Thoracic aorta (tissue), 2 donors: ENCODE measurements at places on chromosomes 2 and 18.

DNA sequence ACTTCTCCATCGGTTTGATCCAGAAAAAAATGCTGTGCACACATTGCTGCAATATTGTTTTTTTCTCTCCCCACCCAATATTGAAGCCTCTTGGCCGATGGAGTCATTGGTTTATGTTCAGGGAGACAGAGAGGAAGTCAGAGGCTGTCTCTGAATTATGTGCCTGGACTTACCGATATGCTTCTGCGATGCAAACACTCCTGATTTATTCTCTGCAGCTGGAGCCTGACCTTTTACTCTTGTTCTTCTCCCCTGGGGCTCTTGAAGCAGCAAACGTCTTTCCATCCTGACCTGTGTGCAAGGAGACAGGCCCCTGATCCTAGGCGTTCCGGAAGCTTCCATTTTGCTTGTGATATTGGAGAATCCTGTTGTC lies 99.6 kb downstream of the PTGR3 start:
- DNase-seq: no peak

- DNase-seq: no peak
Measured at GRCh38 chr2:242056785-242057184, 187.3 kb downstream of the RTP5 start.

- DNase-seq: no peak
Measured at GRCh38 chr2:35864141-35864540, 491.4 kb upstream of the CRIM1 start.

GRCh38 chr2:168490015-168490874 lies 34.2 kb downstream of the CERS6 start:
- DNase-seq: no peak

DNA sequence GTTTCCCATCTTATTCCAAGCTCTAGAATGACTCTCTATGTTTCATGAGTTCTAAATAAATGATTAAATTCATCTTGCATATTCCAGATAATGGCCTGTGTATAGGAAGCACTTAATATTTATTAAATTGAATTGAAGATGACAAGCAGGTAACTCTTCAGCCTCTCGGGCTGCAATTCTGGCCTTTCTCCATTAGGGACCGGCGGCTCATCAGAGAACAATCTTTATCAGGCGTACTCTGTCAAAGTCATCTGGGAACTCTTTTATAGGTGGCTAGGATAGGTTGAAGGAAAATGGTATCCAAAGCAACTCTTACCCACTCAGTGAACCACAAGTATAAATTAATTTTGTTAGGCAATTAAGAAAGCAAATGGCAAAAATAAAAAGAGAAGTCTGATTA lies 308.5 kb downstream of the NOL4 start:
- no peak for DNase-seq

GRCh38 chr18:21660078-21660477 lies 44.5 kb downstream of the ABHD3 start:
- DNase-seq: no peak

DNA sequence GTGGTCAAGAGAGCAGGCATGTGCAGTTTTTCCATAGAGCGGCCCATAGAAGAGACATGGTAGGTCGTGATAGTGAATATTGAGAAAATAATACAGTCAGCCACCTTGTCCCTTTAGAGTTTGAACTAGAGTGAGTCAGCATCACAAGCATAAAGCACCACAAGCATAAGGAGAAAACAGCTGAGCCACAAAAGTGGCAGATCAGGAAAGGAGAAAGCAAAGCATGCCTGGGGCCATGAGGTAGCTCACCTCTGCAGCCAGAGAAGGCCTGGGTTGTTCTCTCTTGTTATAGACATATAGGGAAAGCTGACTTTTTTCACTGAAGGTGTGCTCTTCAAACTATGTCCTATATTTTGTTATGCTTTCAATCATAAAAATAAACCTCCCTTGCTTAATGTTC lies 879.0 kb downstream of the DSC3 start:
- DNase-seq: no peak

GRCh38 chr2:98829581-98830270 lies 98.8 kb upstream of the MGAT4A start:
- DNase-seq: no peak

DNA sequence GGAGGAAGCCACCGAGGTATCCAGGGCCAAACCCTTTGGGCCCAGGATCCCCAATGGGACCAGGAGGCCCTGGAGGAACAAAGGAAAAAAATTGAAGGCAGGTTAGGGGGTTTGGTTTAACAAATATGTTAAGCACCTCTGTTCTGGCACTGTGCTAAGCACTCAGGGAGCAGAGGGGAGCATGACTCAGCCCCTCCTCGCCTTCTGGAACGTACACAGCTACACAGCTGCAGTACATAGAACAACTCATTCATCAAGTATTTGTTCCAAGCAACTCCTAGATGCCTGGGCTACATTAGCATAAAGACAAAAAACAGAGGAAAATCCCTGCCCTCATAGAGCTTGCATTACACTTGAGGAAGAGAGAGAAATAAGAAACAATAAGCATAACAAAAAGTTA lies 153.6 kb downstream of the COL4A4 start:
- DNase-seq: no peak

GRCh38 chr2:176147210-176147799 lies 4.0 kb upstream of the HOXD4 start:
- no peak for DNase-seq

- no peak for DNase-seq
Measured at GRCh38 chr2:185433824-185434223, 304.8 kb upstream of the FSIP2 start.

- DNase-seq: no peak
Measured at GRCh38 chr2:25697559-25698341, 24.4 kb upstream of the DTNB start.

DNA sequence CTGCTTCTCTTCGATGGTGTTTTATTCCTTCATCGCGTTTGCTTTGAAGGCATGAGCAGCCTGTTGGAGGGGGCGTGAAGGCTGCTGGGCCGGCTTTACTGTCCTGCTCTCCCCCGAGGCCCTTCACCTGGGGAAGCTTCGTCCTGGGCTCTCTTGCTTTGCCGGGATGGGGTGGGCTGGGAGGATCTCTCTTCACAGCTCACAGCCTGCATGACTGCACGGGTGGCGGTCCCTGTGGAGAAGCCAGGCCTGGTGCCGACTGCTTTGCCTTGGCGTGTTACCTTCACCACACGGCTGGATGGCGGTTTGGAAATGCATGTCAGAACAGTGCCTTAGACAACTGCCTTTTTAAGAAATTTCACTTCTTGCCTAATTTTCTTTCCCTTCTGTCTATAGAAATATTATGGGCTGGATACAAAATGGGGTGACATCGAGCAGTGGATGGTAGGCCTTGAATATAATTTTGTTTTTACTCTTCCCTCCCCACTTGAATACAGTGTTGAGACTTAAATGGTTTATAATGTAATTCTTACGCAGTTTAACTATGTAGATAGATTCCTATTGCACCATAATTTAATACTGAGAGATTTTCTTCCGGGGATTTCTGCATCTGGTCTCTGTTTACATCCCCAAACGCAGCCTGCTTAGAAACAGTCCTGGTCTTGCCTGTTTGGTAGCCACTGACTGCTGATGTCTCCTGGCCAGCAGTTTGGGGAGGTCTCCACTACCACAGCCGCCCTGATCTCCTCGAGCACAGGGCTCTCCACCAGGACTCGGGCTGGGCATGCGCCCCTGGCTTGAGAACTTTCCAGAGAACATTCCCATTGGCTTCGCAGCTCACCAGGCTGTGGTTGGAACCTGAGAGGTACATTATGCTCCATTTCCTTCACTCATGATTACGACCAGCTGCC lies 81.0 kb upstream of the RBM44 start:
- no peak for DNase-seq

GRCh38 chr2:172087207-172087779 lies 2.0 kb downstream of the DLX1 start:
- no peak for DNase-seq

GRCh38 chr2:232170396-232170795 lies 208.2 kb upstream of the ALPP start:
- DNase-seq: no peak

DNA sequence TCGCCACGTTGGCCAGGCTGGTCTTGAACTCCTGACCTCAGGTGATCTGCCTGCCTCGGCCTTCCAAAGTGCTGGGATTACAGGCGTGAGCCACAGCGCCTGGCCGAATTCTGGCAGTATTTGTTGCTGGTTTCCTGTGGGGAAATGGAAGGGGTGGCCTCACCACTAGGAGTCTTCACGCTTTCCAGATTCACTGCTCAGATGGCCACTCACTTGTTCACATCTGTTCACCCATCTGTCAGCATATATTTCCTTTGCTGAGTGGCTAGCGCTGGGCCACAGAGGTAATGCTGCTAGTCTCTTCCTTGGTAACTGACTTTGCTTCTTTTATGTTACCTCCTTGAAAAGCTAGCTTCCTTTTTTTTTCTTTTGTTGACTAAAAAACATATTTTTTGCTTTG lies 27.2 kb downstream of the TMEM177 start:
- no peak for DNase-seq

DNA sequence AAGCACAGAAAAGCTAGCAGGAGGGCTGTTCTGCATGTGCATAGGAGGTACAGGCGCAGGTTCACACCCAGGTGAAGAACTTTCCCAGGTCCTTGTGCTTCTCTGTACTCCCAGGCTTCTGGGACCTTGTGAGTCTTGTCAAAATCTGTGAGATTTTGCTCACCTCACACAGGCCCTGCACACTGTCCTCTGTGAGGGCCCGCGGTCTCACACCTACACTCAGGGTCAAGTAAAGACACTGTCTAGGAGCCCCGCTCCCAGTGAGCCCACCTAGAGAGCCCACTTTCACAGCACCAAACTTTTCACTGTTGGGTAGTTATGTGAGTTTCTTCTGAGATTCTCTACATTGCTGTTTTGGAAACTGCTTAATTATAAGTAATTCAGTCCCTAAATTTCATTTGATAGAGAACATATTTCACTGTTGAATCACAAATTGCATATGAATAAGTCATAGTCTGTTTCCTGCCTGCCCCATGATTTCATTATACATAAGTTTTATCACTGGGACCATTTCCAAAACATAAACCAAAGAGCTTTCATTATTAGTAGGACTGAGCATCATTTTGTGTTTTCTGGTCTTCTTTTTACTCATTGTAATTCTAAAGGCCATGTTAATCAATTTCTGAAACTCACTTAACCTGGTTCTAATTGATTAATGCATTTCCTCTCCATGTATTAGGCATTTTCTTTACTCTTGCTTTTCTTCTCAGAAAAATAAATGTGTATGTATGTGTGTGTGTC lies 234.2 kb upstream of the SPOPL start:
- DNase-seq: no peak

DNA sequence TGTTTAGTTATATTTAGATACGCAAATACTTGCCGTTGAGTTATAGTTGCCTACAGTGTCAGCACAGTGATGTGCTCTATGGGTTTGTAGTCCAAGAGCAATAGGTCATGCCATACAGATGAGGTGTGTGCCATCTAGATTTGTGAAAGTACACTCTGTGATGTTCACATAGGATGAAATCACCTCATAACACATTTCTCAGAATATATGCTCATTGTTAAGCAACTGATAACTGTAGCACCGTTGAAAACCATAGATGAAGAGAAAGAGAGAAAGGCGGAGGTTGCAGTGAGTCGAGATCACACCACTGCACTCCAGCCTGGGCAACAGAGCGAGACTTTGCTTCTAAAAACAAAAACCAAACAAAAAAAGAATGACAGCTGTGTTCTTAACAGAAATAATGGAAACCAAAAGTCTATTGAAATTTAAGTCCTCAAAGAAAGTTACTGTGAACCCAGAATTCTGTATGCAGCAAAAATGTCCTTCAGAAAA lies 9.5 kb downstream of the DGKD start:
- DNase-seq: no peak

- DNase-seq: no peak
Measured at GRCh38 chr2:172219201-172219600, 116.5 kb upstream of the DLX2 start.

GRCh38 chr2:15602393-15602792 lies 10.7 kb downstream of the DDX1 start:
- no peak for DNase-seq

DNA sequence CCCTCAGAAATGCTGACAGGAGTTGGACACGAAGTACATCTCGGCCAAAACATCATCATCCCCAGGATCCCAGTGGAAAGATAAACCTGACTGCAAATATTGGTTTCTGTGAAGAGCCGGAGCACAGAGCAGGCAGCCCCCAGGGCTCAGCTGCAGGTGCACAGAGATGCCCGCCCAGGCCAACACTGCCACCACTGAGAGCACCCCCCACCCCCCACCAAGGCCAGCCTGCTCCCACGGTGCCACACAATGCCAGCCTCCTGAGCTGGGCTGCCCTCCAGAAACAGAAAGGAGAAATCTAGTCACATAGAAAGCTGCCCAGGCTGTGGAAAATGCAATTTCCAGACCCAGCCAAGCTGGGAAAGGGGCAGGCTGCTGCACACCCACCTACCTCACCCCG lies 71.7 kb downstream of the GALNT14 start:
- no peak for DNase-seq

DNA sequence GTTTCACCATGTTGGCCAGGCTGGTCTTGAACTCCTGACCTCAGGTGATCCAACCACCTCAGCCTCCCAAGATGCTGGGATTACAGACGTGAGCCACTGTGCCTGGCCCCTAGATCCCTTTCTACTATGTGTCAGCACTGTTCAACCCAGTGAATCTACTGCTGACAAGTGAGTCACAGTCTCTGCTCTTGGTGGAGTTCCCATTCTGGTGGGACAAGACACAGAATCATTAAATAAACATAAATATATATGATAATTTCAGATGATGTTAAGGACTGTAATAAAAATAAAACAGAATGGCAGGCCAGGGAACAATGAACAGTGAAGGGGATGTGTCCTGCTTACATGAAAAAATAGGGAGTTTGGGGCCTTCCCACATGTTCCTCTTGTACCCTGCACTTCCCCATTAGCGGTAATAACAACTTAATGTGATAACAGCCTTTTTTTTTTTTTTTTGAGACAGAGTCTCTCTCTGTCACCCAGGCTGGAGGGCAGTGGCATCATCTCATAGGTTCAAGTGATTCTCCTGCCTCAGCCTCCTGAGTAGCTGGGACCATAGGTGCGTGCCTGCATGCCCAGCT lies 112.2 kb downstream of the CPO start:
- DNase-seq: no peak

DNA sequence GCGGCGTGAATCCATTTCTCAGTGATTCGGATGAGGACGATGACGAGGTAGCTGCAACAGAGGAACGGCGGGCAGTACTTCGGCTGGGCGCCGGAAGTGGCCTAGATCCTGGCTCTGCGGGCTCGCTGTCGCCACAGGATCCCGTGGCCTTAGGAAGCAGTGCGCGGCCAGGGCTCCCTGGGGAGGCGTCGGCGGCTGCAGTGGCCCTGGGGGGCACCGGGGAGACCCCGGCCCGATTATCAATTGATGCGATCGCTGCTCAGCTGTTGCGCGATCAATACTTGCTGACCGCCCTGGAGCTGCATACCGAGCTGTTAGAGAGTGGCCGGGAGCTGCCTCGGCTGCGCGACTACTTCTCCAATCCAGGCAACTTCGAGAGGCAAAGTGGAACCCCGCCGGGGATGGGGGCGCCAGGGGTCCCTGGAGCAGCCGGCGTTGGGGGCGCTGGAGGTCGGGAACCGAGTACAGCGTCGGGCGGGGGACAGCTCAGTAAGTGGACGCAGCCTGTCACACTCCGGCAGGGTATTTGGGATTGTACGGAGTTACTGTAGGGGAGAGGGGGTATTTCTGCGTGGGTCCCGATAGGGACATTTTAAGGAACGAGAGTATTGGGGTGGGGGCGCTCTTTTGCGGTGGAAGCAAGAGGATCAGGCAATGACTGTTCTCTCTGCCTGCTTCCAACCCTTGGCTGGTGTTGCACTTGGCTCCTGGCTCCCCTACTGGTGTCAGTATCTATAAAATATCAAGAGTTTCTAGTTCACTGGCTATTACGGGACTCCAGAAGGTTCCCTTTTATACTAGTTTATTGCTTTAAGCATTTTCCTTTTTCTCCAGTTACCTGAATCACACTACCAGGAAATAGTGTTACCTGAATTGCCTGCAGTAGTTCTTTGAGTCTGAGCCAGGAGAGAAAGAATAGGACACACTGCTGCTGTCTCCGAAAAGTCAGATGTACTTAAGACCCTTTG lies 772 bp downstream of the RELCH start:
- DNase-seq: no peak
